A673 (cell line): ENCODE measurements at places on chromosomes 13 and 19.

DNA sequence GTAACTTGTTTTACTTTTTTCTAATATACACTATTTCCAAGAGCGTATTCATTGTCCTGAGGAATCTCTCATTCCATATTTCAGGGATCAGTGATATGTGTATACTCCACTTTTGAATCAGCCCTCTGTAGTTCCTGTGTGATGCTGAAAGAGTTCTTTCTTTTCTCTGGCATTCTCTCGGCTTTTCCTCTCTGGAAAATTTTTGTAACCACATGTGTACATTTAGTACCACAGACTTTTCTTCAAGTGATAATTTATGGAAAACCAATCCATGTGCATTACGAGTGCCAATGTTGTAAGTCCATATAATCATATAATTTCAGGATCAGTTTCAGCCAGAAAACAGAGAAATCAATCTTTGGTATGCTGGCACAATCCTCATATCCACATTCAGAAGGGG, 102.2 kb upstream of the MBNL2 start:
- DNase-seq, result no peak

GRCh38 chr13:95100525-95101433, 200.5 kb downstream of the ABCC4 start:
- DNase-seq, result no peak

DNA sequence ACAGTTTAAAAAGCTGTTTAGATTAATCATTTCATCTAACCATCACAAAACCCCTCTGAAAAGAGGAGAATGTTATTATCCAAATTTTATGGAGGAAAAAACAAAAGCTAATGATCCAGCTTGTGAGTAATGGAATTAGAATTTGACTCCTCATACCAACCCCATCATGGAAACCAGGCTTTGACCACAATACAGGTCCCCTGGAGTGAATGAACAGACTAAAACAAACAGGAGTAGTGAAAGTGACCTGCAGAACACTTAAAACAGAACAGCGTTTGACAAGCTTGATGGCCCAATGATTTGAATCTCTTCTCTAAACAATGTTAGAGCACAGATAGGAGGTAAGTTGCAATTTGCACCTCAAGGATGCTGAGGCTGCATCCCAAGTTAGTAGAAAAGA, 230.0 kb downstream of the DCT start:
- peak; percentile 60 for DNase-seq

DNA sequence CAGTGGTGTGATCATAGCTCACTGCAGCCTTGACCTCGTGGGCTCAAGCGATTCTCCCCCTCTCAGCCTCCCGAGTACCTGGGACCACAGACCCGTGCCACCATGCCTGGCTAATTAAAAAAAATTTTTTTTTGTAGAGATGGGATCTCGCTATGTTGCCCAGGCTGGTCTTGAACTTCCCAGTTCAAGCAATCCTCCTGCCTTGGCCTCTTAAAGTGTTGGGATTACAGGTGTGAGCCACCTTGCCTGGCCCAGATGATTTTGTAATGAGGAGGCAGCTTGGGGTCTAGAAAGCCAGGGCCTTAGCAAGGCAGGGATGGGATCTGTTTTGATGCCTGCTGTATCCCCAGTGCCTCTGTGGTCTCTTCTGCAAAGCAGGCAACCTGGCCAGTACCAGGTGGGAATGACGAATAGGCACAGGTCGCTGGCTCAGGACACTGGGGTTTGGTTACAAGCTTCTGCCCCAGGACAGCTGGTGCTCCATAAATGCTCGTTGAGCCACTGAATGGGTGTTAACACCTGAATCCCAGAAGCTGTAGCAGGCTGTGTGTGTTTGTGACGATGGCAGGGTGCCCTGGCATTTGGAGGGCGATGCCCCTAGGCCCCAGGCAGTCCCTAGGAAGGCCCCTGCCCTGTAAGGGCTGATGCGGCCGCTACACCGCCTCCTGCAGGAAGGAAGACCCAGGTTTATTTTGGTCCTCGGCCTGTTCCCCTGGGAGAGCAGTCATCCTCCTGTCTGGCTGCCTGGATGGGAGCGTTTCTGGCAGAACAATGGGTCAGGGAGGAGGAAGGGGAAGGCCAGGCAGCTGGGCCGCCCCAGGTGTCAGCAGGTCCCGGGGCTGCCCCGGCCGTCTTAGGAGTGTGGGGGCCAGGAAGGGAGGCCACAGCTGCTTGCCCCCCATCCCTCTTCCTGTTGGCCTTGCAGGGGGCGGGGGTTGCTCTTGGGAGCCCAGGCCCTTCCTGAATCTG, 8.6 kb downstream of the TNFAIP8L1 start:
- no peak for DNase-seq

GRCh38 chr19:51702825-51703574, 9.9 kb downstream of the SPACA6 start:
- DNase-seq, result no peak

DNA sequence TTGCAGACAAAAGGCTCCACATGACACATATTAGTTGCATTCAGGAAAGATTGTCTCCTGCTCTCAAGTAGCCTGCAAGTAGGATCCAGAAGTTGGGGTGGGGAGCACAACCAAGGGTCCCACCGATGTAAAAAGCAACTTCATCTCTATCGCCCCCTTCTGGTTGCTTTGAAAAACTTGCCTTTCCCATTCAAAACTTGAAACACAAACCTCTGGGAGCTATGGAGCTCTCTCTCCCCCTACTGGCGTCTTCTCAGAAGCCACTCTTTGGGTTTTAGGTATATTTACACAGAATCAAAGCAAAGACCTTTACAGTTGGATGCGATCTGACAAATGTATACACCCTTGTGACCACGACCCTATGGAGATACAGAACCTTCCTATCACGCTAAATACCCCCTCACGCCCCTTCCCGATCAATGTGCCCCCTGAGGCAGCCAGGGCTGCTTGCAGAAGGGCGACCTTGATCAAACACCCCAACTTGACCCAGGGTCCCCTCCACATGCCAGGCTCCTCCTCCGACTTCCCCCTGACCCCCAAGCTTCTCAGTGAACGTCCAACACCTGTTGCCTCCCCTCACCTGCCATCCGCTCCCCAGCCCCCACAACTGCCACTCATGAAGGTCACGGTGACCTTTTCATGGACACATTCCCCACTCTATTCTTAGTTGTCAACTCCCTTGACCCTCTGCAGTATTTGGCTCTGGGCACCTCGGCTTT, 10.1 kb downstream of the NOSIP start:
- peak; percentile 94 for DNase-seq

DNA sequence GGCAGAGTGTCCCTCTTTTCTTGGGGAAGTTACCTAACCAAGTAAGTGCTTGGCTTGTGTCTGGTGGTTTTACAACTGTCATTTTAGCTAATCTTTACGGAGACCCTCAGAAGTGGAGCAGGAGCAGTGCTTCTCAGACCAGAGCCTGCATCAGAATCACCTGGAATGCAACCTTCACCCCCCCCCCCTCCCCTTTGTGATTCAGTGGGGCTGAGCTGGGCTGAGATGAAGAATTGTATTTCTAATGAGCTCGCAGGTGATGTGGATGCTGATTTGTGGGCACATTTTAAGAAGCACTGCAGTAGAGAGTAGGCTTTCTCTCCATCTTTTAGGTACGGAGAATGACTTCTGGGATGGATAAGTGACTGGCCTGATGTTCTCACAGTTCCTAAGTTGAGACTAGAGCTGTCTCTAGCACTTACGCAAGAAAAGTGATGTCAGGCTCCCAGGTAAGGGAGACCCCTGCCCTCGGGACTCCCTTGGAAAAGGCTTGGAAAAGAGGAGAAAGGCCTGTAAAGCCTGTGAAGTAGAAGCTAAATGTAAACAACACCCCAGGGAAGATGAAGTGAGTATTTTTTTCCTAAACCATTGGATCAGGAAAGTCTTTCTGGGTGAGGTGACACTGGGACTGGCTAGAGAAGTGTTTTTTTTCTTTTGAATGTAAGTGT, 23.3 kb upstream of the RNF113B start:
- DNase-seq, result no peak

- DNase-seq, result no peak
Measured at GRCh38 chr19:48719263-48720171, at the start of gene MAMSTR. Gene MAMSTR, minus strand, starts transcription at chr19:48719725. Its CDS starts 694 bp downstream, at chr19:48719031.

DNA sequence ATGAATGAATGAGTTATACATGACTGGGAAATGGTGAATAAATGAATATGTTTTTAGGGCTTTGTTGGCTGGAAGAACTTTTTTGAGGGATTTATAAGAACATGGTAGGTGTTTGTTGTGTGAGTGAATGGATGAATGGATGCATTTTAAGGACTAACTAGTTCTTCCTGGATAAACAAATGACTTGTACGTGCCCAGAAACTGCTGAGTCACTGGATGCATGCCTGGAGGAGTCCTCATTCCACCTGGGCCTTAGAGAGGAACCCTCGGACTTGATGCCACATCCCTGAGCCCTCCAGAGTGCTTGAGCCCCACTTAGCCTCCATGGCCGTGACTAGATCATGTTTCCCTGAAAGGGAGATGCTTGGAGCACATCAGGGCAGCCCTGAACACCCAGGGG, 153.4 kb downstream of the DPF1 start:
- no peak for DNase-seq

DNA sequence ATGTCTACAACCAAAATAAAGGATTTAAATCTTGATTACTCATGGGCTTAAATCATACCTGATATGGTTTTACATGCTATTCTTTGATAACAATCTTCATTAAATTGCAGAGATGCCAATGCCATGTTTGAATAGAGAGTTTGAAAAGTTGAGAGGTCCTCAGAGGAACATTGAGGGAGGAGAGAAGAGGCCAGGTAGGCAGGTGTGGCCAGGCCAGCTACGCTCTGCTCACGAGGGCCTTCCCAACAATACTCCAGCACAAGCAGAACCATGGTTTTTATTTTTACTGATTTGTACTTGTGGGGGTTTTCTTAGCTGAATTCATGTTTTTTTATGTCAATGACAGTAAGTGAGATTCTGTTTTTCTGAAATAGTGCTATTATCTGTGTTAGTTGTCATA, 158.1 kb upstream of the RFC3 start:
- no peak for DNase-seq

GRCh38 chr19:29521291-29522075, 4.3 kb upstream of the VSTM2B start:
- DNase-seq, result no peak

DNA sequence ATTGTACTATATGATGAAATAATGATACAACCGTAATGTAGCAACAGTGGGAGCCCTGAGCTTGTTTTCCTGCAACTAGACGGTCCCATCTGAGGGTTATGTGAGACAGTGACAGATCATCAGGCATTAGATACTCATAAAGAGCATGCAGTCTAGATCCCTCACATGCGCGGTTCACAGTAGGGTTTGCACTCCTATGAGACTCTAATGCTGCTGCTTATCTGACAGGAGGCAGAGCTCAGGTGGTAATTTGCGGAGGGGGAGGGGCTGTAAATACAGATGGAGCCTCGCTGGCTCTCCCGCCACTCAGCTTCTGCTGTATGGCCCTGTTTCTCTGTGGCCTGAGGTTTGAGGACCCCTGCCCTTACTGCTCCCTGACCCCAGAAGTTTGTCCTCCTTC, 13.7 kb downstream of the EPHX3 start:
- no peak for DNase-seq

DNA sequence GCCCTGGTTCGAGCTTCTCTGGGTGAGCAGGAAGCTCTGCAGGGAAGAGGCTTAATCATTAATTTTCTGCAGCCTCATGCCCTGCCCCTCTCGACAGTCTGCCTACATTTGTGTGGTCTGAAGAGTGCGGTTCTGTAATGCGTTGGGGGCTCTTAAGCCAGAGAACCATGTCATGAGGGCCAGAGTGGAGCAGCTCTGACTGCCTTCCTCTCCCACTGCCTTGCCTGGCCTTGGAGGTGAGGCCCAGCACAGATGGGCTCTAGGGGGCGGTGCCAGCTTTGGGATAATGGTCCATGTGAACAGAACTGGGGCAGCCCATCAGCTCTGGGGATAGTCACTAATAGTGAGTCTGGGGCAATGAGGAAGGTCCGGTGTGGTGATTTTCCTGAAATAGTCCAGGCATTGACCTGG, 5.7 kb downstream of the FGF9 start:
- no peak for DNase-seq

- DNase-seq, result peak; percentile 81
Measured at GRCh38 chr19:10699650-10700335, 1.4 kb upstream of the QTRT1 start.

DNA sequence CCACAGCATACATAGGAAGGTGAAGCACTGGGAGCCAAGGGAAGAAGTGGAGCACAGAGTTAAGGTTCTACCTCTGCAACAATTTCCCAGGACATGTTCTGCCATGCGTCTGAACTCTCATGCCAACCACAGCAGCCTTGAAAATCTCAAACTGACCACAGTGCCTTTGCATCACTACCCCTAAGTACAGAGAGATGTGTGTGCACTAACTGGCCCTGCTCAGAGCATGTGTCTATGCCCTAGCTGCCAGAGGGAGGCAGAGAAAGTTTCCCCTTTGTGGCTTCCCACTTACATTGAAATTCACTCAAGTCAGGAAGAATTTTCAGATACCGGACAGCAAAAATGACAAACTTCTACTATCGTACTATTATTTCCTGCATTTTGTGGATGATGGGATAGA, 26.8 kb upstream of the WDFY2 start:
- no peak for DNase-seq

DNA sequence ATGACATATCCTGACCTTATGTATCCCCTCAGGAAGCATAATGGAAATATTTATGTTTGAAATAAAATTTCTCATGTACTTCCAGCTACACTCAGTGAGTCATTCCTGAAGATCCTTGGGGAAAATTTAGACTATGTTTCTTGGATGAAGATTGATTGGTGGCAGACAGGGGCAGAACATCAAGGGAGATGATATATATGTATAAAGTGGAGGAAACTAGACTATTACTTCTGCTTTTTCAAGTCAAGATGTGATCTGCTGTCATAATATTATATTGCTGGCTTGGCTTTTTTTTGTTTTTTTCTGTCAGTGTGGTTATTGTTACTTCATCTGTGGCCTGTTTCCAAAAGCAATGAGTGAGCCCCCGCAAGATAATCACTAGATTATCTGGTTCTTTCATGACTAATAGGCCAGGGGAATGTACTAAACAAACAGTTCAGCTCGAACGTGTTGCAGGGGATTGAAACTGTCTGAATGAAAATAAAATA, 87.2 kb upstream of the TNFSF11 start:
- no peak for DNase-seq

DNA sequence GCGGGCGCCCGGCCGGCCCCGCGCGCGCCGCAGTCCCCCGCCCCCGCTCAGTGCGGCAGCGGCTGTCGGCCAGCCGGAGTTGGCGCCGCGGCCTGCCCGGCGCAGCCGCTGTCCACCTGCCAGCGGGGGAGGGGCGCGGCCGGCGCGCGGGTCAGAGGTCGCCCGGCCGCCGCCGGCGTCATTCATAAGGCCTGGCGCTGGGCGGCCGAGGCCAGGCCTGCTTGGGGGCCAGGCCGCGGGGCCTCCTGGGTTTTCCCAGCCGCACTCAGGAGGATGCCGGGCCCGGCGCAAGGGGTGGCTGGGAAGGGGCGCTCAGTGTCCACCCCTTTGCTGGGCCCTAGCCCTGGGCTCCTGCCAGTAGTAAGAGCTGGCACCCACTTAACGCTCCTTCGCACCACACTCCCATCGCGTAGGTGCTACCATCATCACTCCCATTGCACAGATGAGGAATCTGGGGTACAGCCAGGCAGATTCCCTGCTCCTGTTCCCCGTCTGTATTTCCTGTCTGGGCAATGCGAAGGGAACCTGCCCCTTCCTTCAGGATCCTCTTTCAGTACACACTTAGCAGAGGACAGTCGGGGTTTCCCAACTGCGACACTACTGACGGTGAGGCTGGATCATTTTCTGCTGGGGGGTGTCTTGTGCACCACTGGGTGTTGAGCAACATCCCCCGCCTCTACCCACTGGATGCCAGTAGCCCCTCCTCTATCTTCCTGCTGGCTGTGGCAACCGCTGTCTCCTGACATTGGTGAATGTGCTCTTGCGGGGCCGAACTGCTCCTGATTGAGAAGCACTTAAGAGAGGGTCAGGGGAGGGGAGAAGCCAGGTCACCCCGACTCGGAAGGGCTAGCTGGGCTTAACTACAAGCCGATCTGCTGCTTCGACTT, 846 bp upstream of the PRKACA start:
- peak; percentile 61 for DNase-seq

GRCh38 chr19:34120846-34121639, 51.3 kb upstream of the LSM14A start:
- peak; percentile 73 for DNase-seq
